ENCODE measurements at places on chromosomes 3 and 15.

DNA sequence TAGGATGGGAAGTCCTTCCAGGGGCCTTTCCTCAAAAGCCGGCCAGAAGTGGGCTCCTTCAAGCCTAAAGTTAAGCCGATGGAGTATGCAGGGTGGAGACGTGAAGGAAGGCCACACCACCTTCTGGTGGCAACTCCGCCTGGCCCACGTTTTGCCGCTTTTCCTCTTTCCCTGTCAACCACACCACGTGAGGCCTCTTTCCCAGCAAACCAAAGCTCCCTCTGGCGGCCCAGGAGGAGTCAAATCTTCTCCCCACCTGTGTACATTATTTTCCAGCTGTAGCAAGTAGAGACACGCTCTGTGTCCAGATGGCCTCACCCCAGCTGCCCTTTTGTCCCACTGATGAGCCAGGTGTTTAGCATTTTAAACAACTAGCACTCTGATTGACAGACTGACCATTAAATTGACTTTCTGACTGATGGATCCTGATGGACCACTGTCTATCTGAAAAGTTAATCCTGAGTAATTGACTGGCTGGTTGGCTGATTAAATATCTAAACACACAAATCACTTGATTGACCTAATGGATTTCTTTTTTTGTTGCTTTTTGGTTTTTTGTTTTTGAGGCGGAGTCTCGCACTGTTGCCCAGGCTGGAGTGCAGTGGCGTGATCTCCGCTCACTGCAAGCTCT is 59.6 kb upstream of the ZBTB38 start:
- peak; percentile 62 for DNase-seq

- DNase-seq = no peak
Measured at GRCh38 chr3:187957582-187957981, 196.4 kb upstream of the LPP start.

DNA sequence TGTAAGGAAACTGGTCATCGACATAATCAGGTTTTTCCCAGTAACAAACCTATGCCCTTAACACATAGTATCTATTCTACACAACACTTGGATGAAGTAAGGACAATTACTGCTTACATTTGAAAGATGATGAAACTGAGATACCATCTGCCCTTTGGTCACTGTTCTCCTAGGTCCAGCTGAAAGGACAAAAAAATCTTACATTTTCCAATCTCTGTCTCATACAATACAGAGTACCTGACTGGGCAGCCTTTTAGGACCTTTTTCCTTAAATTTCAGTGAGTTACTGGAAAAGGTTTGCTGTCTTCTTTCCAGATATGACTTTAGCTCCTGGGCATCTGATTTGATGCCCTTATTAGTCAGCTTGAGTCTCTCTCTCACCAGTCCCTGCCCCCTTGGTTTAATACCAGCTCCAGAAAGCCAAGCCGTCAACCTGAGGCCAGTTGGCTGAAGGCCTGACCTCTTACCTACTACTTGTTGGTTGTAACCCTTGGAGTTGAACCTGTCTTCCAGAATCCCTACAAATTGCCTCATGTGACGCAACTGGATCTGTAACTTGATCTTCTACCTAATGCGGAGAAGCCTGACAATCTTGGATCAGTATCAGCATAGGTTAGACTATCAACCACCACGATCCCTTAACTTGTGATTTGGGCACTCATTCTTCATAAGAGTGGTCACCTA is 355.3 kb upstream of the ZNF385D start:
- DNase-seq = no peak

DNA sequence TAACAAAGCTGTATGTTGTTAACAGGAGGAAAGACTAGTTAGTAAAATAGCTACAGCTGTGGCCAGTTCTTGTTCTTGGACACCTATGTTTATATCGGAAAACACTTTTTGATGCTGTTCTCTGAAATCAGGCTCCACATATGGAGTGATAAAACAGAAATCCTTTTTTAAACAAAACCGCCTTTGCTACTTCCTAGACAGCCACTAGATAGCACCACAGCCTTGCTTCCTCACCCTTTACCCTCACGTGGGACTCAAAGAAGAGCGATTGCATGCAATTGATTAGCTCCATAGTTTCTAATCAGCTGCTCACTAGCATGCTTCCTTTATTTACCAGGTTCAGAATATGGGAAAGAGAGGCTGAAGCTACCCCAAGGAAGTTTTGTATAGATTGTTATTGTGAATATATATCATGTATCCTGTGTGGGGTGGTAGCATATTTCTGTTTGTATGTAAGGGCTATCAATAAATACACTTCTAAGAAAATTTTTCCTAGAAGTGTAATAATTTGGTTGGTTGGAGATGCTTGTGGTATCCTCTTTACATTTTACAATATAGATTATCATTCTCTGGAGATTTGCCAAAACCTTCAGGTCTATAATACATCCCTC is 4.3 kb upstream of the MTFMT start:
- no peak for DNase-seq

DNA sequence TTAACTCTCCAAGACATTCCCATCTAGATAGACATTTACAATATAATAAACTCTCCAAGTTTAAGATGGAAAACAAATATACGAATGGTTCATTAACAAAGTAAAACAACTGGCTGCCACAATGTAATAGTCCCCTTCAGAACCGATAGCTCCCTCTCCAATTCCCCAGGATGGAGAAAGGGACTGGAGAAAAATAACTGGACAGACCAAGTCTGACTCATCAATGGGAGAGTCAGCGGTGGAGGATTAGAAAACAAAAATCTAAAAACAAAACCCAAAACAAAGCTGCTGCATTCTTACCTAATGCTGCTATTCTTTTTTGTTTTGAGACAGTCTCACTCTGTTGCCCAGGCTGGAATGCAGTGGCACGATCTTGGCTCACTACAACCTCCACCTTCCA is 468.1 kb downstream of the SHQ1 start:
- DNase-seq = no peak

DNA sequence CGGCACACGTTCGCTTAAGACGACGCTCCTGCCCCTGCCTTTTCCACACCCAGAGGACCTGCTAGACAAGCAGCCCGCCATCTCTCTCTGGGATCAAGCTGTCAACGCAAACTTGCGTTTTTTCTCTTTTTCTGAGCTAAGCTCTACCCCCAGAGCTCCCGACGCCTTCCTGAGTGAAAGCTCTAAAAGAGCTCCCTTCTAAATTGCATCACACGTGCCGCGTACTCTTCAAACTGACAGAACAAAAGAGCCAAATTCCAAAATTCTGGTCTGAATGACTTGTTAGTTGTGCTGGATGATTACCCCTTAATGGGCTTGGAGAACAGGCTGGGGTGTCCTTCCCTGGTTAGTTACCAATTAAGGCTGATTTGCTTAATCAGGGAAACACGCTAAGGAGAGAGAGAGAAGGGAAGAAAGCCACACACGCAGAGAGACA is 81.2 kb downstream of the MDFIC2 start:
- DNase-seq = no peak

DNA sequence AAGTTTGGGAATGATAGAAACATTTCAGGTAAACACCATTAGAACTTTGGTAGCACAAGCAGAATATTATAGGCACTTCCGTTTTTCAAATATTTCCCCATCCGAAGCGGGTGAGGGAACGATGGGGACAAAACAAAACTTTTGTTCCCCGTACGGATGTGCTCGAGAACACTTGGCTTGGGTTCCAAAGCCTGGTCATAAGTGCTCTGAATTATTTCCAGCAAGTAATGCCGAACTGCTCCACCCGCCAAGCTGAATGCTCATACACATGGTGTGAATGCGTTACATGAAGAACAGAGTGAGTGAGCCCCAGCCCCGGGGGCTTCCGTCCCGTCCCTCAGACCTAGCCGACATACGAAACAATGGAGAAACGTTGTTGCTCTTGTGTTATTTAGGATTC is 438.2 kb upstream of the ARRDC4 start:
- DNase-seq = no peak

- DNase-seq = no peak
Measured at GRCh38 chr3:88879905-88880304, 227.5 kb upstream of the EPHA3 start.

DNA sequence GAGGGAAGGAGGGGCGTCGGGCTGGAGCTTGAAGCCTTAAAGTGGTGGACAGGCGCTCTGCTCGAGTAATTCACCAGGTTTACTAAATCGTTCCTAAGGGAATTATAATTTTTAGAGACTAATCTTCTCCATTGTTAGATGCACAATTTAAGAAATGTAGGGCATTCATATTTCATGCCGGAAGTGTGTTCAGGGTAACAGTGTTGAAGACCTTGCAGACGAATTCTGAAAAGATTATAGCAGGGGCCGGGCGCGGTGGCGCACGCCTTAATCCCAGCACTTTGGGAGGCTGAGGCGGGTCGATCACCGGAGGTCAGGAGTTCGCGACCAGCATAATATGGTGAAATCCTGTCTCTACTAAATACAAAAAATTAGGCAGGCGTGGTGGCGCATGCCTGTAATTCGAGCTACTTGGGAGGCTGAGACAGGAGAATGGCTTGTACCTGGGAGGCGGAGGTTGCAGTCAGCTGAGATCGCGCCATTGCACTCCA is 365 bp upstream of the GTF2A2 start:
- peak; percentile 52 for DNase-seq

- no peak for DNase-seq
Measured at GRCh38 chr3:72791161-72791560, 57.1 kb downstream of the SHQ1 start.

- no peak for DNase-seq
Measured at GRCh38 chr3:64911138-64911537, 223.3 kb upstream of the ADAMTS9 start.

GRCh38 chr15:42155546-42156242 is 742 bp downstream of the PLA2G4F start:
- peak; percentile 15 for DNase-seq

All from dorsolateral prefrontal cortex (tissue), 122 donors.